A172 (cell line): ENCODE measurements at places on chromosomes 1 and 21. TPM values are rescaled to one million over a fixed set of nuclear protein-coding genes. Genes with fewer than 3 reads are reported as not detected.

DNA sequence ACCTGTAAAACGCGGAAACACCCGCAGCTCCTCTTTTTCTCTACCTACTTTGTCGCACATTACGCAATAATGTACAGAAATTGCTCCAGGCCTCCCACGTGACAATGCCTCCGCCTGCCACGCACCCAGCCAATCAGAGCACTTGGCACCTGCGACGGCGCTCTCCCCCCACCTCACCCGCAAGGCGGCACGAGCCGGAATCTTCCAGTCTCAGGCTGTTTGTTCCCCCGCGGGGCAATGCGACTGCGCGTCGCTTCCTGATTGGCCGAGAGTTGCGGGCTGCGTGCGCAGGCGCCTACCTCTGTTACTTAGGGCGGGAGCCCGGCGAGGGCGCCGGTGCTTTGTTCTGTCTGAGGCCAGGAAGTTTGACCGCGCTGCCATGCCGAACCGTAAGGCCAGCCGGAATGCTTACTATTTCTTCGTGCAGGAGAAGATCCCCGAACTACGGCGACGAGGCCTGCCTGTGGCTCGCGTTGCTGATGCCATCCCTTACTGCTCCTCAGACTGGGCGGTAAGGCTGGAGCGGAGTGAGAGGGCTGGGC lies at the start of gene MAEL:
Gene MAEL (plus strand): TSS at position 307 of the 542 bp plus-strand sequence. CDS start 73 bp downstream, at position 380.
- no peak for DNase-seq

- peak; percentile 21 for DNase-seq
Measured at GRCh38 chr1:100834777-100835660, 59.6 kb downstream of the EXTL2 start.

- peak; percentile 28 for DNase-seq
Measured at GRCh38 chr1:150127868-150128267, 21.8 kb upstream of the PLEKHO1 start.

DNA sequence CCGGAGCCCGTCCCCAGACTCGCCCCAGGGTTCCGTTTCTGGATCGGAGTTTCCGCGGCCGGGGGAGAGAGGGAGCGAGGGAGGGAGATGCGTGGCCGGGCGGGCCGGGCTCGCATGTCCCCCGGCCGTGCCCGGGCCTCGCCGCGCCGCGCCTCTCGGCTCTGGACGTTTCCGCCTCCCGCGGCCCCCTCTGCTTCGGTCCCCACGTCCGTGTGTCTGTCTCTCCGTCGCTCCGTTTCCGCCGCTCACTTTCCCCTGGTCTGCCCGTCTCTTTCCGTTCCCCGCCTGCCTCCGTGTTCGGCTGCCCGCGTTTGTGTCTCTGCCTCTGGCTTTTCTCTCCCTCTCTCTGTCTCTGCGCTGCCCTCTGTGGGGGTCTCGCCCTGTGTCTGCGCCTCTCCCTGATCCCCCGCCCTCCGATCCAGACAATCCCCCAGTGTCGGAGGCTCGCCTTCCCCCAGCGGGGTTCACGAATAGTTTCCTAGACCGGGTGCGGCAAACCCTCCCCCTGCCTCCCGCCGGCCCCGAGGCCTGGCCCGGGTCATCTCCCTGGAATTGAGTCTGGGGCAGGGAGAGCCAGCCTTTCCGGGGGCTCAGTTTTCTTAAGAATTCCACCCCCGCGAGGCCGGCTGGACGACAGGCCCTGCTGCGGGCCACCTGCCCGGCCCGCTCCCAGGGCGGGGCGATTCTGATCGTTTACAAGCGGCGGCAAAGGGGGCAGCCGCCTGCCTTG lies 735 bp downstream of the NBL1 start:
- DNase-seq: no peak

DNA sequence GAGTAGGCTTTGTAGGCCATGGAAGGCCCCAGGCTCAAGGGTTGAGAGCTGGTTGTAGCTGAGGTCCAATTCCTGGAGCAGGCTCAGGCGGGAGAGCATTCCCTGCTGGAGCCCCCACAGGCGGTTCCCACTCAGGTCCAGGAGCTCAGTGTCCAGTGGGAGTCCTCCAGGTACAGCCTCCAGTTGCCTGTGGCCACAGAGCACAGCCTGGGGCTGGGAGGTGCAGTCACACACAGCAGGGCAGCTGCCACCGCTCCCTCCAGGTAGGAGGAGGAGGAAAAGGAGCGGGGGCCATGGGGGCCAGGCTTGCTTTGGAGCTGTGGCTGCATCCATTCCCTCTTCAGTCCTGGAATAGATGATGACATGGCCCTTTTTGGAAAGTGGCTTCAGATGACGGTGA lies 2.8 kb downstream of the LINGO4 start:
- DNase-seq: no peak

DNA sequence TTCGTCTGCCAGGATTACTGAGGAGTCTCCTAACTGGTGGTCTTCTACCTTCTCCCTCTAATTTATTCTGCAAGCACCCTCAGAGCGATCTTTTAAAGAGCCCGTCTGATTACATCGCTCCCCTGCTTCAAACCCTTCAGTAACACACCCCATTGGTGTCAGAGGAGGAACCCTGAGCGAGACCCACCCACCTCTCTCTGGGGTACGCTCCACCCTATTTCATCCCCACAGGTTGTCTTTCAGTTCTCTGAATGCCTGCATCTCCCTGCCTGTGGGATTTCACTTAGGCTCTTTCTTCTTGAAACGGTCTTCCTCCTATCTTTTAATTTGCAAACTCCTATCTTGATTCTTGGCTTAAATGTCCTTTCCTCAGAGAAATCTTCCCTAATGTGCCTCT lies 39.4 kb downstream of the C1orf21 start:
- no peak for DNase-seq

DNA sequence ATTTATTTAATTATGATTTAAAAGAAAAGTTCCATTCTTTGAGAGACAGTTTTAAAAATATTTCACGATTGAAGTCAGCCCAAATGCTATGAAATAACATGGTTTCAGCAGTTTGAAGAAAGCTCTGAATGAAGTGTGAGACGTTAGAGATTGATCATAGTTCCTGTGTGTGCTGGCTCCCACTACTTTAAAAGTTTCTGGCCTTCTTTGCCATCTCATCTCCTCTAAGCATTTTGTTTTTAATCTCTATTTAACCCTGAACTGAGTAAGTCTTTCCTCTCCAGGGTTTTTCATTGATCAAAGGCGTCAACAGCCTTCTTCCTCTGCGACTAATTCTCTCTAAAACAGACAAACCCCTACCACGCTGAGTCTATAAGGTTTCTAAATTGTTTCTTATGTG lies 225.3 kb upstream of the B3GALT2 start:
- no peak for DNase-seq

- peak; percentile 31 for DNase-seq
Measured at GRCh38 chr1:241240069-241240468, 116.9 kb downstream of the RGS7 start.

DNA sequence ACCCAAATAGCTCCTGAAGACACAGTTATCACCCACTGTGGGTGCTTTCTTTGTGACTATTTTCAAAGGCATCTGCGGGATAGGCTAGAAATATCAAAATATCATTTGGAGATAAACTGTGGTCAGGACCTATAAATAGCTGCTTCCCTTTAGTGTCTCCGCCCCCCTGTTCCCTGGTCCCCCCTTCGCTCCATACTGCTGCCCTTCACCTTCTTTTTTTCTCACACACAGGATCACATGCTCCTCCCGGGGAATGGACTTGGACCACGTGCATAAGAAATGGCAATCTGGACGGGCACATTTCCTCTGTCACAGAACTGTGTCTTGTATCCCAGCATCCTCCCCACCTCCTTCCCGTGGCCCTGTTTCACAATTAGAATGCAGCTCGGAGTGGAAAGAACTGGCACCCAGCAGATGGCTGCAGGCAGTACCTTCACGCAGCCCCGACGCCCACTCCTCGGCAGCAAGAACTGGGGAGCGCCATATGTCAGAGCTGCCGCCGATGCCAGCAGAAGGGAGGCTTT lies 68.8 kb upstream of the SSX2IP start:
- DNase-seq: peak; percentile 18

- peak; percentile 87 for DNase-seq
Measured at GRCh38 chr1:187264995-187265602, 436.4 kb downstream of the PLA2G4A start.

- DNase-seq: no peak
Measured at GRCh38 chr21:18041012-18041411, 203.6 kb upstream of the CHODL start.

DNA sequence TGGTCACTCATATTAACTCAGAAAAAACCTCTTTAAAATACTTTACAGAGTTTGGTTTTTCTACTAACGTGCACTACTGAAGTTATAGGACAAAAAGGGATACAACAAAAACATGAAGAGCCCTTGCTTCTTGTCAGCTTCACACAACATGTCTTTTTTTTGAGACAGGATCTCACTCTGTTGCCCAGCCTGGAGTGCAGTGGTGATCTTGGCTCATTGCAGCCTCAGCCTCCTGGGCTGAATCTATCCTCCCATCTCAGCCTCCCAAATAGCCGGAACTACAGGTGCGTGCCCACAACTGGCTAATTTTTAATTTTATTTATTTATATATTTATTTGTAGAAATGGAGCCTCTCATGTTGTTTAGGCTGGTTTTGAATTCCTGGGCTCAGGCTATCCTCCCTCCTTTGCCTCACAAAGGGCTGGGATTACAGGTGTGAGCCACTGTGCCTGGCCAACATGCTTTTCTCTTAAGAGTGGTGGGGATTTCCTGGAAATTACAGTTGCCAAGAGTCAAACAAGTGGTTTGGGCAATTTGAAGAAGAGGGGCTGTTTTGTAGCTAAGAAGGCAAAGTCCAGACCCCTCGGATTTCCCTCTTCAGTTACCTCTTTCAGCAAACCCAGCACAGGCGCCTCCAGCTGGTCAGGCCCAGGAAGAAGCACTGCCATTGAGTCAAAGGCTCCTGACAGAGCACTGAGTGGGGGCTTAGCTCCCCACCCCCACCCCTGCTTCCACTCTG lies 6.4 kb upstream of the SMPDL3B start:
- no peak for DNase-seq

- DNase-seq: no peak
Measured at GRCh38 chr1:60753036-60753900, 329.1 kb upstream of the NFIA start.

- DNase-seq: peak; percentile 18
Measured at GRCh38 chr1:55155522-55155921, 59.6 kb downstream of the USP24 start.

DNA sequence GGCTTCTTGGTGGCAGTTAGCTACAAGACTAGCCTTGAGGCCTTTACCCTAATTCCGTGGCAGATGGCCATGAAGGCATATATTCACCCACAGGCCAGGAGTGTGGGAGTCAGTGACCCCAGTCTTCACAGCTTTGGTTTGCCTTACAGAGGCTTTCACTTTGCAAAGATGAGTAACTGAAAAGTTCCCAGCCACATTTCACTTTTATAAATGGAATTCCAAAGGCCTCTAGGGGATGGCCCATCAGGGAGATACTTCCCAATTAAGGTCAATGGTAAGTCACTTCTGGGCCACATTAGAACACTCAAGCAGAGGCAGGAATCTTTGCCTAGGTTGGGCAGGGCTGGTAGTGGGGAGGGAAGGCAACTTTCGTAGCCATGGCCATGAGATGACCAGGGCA lies 13.1 kb upstream of the HEYL start:
- no peak for DNase-seq

DNA sequence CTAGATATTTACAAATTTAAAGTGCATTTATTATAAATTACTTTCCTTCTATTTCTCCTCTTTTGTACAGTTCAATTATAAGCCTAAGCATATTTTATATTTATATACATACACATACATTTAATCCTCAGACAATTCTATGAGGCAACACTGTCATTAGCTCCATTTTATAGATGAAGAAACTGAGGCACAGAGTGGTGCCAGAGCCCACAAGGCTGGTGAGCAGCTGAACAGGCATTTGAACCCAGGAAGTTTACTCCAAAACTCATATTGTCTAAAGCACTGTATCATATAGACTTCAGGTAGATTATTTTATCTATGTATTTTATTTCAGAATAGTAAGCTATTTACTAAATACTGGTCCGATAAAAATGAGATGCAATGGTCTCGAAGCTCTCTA lies 52.3 kb downstream of the PTP4A2 start:
- DNase-seq: no peak

GRCh38 chr1:43942411-43942810 lies 4.3 kb upstream of the IPO13 start:
- DNase-seq: no peak

DNA sequence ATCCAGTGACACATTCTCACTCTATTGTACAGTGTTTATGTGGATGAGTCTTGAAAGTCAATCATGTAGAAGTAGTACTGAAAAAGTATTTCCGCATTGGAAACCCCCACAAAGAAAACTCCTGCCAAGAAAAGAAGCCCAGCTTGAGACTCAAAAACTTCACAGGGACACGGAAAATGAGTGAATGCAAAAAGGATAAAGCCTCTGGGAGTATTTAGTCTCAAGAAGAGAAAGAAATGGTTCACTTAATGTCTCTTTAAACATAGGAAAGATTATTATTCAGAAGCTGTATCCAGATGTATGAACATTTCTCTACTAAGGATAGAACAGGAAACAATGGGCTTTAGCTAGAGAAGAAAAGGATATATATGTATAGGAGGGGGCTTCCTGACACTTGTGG lies 304.5 kb downstream of the BARHL2 start:
- DNase-seq: no peak

GRCh38 chr1:222346955-222347354 lies 200.9 kb downstream of the HHIPL2 start:
- DNase-seq: no peak

DNA sequence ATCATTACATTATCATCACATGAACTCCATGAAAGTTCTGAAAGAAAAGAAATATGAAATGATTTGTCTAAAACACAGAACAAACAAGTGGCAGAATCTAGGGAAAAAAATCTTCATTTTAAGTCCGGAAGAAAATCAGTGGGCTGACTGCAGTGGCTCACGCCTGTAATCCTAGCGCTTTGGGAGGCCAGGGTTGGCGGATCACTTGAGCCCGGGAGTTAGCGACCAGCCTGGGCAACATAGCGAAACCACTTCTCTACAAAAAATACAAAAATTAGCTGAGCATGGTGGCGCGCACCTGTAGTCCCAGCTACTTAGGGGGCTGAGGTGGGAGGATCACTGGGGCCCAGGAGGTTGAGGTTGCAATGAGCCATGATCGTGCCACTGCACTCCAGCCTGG lies 4.8 kb downstream of the FOXJ3 start:
- no peak for DNase-seq

GRCh38 chr1:115954684-115955083 lies 21.6 kb upstream of the SLC22A15 start:
- DNase-seq: no peak

GRCh38 chr1:27689423-27690173 lies 17.6 kb upstream of the IFI6 start:
- DNase-seq: peak; percentile 58

- no peak for DNase-seq
Measured at GRCh38 chr1:76929136-76929535, 61.9 kb downstream of the ST6GALNAC5 start.

- DNase-seq: no peak
Measured at GRCh38 chr1:31127266-31127665, 61.7 kb upstream of the PUM1 start.

The CELSR2 gene
- 10.3 and 14.9 TPM in 2 replicates for total RNA-seq

The RGS4 gene
- total RNA-seq: 31.3 and 49.7 TPM in 2 replicates

The AADACL3 gene
- total RNA-seq: not detected in 2 replicates

The IQCC gene
- 0.45 TPM in 1 of 2 replicates, not detected in the other for total RNA-seq

The CSF1 gene
- total RNA-seq: 46.2 and 61.2 TPM in 2 replicates

The TRIM63 gene
- not detected in 2 replicates for total RNA-seq

The WDR64 gene
- total RNA-seq: not detected in 2 replicates

The CCDC181 gene
- 0.24 and 0.60 TPM in 2 replicates for total RNA-seq

The IARS2 gene
- total RNA-seq: 152 and 176 TPM in 2 replicates

The CHD1L gene
- total RNA-seq: 41.1 and 41.4 TPM in 2 replicates

The PGM1 gene
- total RNA-seq: 46.5 and 50.5 TPM in 2 replicates

The PTGER3 gene
- total RNA-seq: not detected in 2 replicates

The TSSK3 gene
- 0.24 TPM in 1 of 2 replicates, not detected in the other for total RNA-seq

The OR2G6 gene
- not detected in 2 replicates for total RNA-seq

The SPRR3 gene
- not detected in 2 replicates for total RNA-seq

The CHRM3 gene
- 1.3 and 5.1 TPM in 2 replicates for total RNA-seq

The TFF3 gene
- total RNA-seq: not detected in 2 replicates

The CAMK2N1 gene
- 2.9 and 3.6 TPM in 2 replicates for total RNA-seq

The C1QTNF12 gene
- total RNA-seq: not detected in 2 replicates

The TSPAN2 gene
- total RNA-seq: 2.0 and 3.2 TPM in 2 replicates

The MATN1 gene
- not detected in 2 replicates for total RNA-seq
